ENCODE measurements at places on chromosomes 7 and 10.

- no peak for DNase-seq
These were observed 728 bp downstream of the PARD3 start for GRCh38 chr10:34814223-34814912.

DNA sequence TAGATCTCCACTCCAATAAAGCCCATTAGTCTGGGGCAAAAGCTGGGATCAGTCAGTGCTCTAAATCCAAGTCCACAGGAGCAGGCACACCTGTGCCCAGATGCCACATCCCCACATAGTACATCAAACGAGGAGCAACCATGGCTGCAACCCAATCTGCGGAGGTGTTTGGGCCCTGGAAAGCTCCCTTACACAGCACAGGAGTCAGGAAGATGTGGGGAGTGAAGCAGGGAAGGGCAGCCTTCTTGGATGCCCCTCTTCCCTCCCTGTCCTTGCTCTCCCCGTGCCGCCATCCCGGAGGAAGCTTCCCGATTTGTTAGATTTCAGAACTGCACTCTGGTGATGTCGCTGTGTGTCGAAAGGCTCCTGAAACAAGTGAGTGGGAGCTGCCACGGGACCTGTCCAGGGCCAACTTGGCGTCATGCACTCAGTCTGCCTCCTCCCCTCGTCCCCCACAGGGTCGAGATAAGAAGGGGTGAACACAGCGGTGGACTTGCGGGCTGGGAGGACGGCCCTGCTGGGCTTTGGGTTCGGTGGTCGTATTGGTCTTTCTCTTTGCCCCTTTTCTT is 230.6 kb upstream of the GRB10 start:
- DNase-seq, result no peak

GRCh38 chr10:93997546-93997945 is 3.8 kb downstream of the PLCE1 start:
- no peak for DNase-seq

DNA sequence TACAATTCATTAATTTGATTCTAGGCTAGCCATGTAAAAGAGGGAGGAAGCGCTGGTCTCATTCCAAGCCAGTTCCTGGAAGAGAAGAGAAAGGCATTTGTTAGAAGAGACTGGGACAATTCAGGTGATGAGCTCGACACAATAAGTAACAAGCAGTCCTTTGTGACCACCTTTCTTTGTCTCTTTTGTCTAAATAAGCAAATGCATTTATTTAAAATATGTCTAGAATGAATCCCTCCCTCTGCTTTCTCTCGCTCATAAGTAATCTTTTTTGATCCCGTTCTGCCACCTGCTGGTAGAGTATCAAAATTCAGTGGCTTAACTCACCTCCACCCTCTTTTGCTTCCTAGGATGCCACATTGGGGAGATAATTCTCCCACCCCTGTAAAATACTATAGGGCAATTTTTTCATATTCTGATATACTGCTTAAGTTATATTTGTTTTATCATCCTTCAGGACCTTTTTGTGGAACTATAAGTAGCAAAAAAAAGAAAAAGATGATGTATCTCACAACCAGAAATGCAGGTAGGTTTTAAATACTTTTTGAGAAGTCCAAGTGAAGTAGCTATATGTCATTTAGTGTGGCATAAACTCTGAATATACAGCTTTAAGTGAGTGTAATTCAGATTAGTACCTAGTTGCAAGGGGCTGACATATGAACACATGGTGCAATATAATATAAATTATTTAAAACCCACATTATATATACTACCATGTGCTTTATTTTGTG is 91.5 kb downstream of the GSDME start:
- DNase-seq, result peak; percentile 17

DNA sequence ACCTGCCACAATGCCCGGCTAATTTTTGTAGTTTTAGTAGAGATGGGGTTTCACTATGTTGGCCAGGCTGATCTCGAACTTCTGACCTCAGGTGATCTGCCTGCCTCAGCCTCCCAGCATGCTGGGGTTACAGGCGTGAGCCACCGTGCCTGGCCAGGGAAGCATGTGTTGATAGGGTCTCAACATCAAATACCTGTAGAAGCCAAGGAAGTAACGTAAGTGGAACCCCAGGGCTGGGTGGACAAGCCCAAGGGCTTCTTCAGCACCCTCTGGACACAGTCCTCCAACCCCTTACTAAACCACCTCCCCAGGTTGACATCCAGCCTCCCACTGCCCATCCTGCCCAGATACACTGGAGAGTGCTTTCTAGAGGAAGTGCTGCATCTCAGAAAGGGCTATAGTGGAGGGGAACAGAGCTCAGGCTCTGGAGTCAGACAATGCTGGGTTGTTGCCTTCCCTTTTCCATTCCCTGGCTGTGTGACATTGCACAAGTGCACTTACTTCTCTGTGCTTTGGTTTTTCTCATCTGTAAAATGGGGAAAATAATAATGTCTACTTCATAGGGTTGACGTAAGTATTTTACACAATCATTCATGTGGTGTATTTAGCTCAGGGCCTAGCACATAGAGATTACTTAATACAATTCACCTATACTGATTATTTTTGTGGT is 73.9 kb upstream of the KAT6B start:
- DNase-seq, result no peak

- no peak for DNase-seq
These were observed 183.4 kb downstream of the SORCS3 start for GRCh38 chr10:104824380-104825006.

GRCh38 chr10:120819366-120819765 is 31.8 kb upstream of the WDR11 start:
- DNase-seq, result no peak

GRCh38 chr7:3682028-3682710 is 381.1 kb downstream of the SDK1 start:
- DNase-seq, result no peak

GRCh38 chr10:91103384-91104192 is 116.9 kb upstream of the PCGF5 start:
- DNase-seq, result no peak

- no peak for DNase-seq
These were observed at the start of gene HMX2 for GRCh38 chr10:123147635-123148413. HMX2 (plus strand) TSS chr10:123148136; CDS start chr10:123148379, 243 bp downstream.

DNA sequence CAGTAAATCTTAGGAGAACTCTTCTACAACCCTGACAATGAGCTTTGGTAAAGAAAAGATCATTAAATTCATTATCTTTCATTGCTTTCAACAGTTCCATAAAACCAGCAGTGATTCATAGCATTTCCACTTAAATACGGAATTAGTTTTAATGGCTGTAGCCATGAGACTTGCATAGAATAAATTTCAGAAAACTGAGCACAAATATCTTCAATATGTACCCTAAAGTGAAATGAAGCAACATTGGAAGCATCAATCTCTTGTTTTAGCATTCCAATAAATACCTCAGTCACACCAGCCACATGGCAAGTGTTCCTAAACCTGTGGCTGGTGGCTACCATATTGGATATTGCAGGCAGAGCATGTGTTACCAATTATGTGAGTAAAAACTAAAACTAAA is 3.6 kb upstream of the RARRES2 start:
- no peak for DNase-seq

DNA sequence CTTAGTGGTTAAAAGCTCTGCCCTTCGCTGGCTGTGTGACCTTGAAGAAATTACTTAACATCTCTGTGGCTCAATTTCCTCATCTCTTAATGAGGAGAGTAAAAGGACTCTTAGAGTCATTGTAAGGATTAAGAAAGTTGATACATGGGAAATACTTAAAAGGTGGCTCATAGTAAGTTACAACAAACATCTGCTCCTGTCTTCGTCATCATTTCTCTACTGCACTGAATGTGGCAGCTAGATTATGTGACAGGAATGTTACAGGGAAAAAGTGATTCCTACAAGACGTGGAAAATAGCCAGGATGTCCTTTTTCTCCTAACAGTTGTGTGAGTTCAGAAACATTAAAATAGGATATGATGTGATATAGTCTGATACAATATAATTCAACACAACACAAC is 184.7 kb downstream of the FRMD4A start:
- no peak for DNase-seq

All from T-helper 9 cell (primary cell).